Stimulated activated CD8-positive, alpha-beta memory T cell treated with anti-CD3 and anti-CD28 coated beads, Interleukin-15, amount 100 ng/mL, for 1 hour (primary cell): ENCODE measurements at places on chromosomes 3 and 15.

GRCh38 chr15:70556151-70556741 is 207.1 kb downstream of the UACA start:
- no peak for DNase-seq

DNA sequence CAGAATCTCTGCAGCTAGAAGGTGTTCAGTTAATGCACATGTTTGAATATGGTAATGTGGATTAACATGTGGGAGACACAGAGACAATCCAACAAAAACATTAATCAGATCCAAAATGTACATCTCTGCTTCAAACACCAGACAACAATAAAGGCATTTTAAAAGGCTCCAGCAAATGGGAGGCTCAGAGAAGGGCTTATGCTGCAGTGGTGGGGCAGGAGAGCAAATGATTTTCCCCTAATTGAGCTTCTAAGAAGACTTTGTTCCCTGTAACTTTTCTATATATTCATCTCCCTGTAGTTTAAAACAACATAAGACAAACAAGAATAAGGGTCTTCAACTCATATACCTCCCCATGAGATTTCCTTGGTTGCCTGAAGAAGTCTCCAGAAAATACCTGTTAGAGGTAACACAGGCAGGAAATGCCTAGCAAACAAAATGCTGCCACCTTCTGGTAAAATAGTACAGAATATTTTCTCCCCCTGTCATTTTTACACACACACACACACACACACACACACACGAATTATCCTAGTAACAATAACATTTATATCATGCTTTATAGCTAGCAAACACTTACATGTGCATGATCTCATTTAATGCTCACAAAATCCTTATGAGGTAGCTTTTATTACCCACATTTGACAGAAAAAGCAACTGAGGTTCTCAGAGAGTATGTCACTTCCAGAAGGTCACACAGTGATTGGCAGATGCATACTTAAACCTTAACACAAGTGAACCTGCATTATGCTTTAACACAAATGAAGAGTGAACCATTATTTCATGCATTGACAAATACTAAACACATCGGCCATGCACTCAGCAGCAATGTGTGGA is 123.4 kb upstream of the MB21D2 start:
- DNase-seq, result no peak

GRCh38 chr3:4804161-4805058 is 174.8 kb upstream of the BHLHE40 start:
- DNase-seq, result no peak

- no peak for DNase-seq
Observed at GRCh38 chr15:38068626-38069391, 134.4 kb downstream of the TMCO5A start.

GRCh38 chr15:68833700-68834331 is 13.1 kb upstream of the ANP32A start:
- DNase-seq, result no peak

DNA sequence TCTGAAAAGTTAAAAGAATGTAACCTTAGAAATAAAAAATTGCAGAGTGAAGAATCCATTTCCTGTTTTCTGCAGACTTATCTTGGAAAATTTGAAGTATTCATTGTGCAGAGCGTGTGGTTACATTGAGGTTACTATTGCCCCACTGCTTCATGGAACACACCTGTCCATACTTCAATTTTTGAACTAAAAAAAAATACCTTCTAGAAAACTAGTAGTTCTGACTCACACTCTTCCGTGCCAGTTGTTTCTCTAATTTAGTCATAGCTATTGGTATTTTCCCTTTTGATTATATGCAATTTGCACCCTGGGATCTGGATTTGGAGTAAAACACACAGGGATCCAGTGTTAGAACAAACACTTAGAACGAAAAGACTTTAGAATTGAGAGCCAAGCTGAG is 111.8 kb upstream of the LYSMD4 start:
- no peak for DNase-seq

GRCh38 chr15:90603893-90604292 is 74.2 kb downstream of the CRTC3 start:
- DNase-seq, result peak; percentile 25

GRCh38 chr15:100975043-100975442 is 55.9 kb downstream of the LRRK1 start:
- no peak for DNase-seq
